ENCODE measurements at places on chromosomes 5 and 9.

- no peak overlapping the region for H3K27ac ChIP-seq
- H3K4me3 ChIP-seq, result no peak overlapping the region
- peaks cover 19% of the 10 kb centered on the region for H3K4me1 ChIP-seq
- H3K27me3 ChIP-seq, result no peaks in the 10 kb centered on the region
These were observed 55.1 kb upstream of the MOCS2 start for GRCh38 chr5:53164478-53165165.

DNA sequence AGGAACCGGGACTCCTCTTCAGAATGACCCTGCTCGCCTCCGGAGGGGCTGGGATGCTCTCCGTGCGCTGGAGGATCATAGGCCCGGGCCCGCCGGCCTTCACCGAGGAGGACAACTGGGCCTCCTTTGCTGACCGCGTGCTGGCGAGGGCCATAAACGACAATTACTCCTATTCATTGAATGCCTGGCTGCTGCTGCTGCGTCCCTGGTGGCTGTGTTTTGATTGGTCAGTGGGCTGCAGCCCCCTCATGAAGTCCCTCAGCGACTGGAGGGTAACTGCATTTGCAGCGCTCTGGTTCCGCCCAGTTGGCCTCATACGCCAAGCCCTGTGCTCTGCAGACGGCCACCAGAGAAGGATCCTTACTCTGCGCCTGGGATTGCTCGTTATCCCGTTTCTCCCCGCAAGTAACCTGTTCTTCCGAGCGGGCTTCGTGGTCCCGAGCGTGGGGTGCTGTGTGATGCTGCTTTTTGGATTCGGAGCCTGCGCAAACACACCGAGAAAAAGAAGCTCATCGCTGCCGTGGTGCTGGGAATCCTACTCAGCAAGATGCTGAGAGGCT is 16.6 kb downstream of the OR2V1 start:
- H3K36me3 ChIP-seq, result no peaks in the 10 kb centered on the region
- peak overlapping the region; percentile 40 for H3K4me3 ChIP-seq
- H3K4me1 ChIP-seq, result no peaks in the 10 kb centered on the region
- no peak overlapping the region for H3K27ac ChIP-seq

DNA sequence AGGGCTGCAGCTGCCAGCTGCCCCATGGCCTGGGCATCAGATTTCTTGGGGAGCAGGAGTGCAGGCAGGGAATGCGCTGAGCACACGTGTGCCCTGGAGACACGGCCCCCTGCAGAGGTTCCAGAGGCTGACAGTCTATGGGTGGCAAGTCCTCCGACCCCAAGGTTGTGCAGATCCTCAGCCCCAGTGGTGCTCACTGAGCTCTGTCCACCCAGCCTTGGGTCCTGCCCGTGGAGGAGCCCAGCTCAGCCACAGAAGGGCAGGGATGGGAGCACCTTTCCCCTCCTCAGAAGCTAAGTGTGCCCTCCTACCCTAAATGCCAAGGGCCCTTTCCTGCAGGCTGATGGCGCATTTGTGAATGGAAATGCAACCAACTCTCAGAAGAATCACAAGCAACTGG is 341.0 kb downstream of the IRX2 start:
- no peaks in the 10 kb centered on the region for H3K4me1 ChIP-seq
- no peak overlapping the region for H3K27ac ChIP-seq
- no peaks in the 10 kb centered on the region for H3K36me3 ChIP-seq
- H3K27me3 ChIP-seq, result peaks cover 63% of the 10 kb centered on the region

DNA sequence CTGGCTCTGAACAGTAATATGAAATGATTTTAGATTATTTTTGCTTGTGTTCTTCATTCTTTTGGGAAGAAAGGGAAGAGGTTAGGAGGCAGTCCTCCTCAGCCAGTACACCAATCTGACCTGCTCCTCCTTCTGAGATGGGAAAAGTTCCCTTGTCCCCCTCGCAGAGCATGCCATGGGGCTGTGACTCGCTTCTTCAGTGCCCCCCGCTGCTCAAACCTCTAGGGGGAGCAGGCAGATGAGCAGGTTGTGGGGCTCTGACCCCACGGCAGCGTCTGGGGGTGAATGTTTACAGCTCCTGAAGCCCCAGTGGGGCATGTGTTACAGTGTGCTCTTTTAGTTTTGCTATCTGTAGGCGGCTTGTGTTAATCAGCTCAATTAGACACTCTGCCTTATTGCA is 50.9 kb upstream of the KLF9 start:
- H3K36me3 ChIP-seq, result no peaks in the 10 kb centered on the region
- H3K4me3 ChIP-seq, result no peak overlapping the region
- no peak overlapping the region for H3K27ac ChIP-seq
- peaks cover under 1% of the 10 kb centered on the region for H3K4me1 ChIP-seq
- H3K27me3 ChIP-seq, result no peaks in the 10 kb centered on the region

- no peak overlapping the region for H3K4me3 ChIP-seq
- peaks cover 18% of the 10 kb centered on the region for H3K4me1 ChIP-seq
- no peak for DNase-seq
- no peaks in the 10 kb centered on the region for H3K36me3 ChIP-seq
- no peak overlapping the region for H3K27ac ChIP-seq
- H3K27me3 ChIP-seq, result no peaks in the 10 kb centered on the region
These were observed 125.2 kb downstream of the EDIL3 start for GRCh38 chr5:84259283-84260045.

DNA sequence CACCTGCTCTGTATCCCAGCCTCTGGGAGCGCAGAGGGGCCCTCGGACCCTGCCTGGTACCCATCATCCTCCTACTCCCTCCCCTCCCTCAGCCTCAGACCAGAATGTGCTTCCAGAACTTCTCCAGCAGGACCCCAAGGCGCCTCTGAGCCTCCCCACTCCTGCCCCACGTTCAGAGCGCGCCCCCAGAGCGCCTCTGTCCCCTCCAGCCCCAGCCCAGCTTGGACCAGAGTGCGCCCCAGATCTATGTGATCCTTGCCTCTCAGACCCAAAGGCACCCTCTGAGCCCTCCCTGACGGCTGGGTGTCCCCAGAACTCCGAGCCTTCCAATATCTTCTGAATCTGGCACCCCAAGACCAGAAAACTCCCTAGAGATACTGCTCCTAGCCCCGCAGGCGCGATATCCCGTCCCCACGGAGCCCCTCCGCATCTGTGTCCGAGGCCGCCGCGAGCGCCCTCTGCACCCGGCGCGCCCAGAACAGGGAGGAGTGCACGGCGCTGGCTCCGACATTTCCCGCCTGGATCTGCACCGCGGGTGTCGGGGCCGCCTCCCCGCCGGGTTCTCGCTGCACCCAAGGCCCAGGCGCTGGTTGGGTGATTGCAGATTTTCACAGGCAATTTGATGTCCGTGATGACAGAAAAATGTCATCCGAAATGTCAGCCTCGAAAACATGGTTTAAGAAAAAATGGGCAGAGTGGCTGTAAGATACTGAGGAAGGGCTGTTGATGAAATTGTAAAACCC is 522 bp downstream of the BHMT start:
- H3K36me3 ChIP-seq, result peaks cover 1% of the 10 kb centered on the region
- H3K4me1 ChIP-seq, result peaks cover 13% of the 10 kb centered on the region
- DNase-seq, result no peak
- H3K27me3 ChIP-seq, result peaks cover 91% of the 10 kb centered on the region
- H3K27ac ChIP-seq, result no peak overlapping the region
- peak overlapping the region; percentile 48 for H3K4me3 ChIP-seq

DNA sequence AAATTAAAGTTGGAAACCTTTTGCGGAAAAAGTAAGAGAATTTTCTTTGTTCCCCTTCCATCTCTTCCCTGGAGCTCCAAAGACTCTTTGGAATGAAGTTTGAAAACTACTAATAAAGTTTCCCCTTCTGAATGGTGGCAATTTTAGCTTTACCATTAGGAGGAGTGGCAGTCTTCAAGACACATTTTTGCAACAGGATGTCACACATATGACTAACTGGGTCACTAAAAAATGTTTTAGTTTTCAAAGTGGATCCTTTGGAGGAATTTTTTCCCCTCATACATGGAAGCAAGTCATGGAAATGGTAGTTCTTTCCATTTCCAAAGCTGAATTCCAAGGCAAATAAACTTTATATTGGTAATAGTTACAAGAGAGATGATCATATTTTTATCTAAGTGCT is 15.6 kb downstream of the FBXO4 start:
- no peaks in the 10 kb centered on the region for H3K27me3 ChIP-seq
- no peak for DNase-seq
- peaks cover 9% of the 10 kb centered on the region for H3K4me1 ChIP-seq
- H3K36me3 ChIP-seq, result no peaks in the 10 kb centered on the region
- H3K4me3 ChIP-seq, result no peak overlapping the region

DNA sequence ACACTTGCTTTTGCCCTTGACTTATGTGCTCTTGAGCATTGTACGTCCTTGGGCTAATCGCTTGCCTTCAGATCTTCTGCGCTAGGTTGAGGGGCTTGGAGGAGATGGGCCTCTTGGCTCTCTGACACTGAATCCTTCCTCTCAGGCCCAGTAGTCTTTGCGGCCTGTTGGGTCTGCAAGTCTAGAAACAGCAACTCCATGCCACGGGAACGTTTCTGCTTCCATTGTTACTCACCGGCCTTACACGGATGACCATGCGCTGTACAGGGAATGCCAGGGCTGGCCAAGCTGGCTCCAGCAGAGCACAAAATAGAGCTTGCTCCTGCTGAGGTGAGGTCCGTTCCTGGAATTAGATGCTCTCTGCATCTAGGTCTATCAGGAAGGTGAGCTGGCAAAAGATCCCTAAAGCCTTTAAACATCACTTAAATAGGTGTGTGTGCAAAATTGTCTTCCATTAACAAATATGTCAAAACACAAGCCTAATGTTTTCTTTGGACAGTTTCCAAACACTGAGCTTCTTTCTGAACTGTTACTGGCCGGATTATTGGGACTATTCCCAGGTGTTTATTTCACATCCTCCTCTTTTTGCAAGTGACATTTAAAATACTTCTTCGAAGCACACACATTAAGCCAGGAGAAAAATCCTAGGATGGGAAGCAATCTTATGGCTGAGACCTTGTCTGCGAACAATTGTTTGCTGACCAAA is 29.7 kb downstream of the DAPK1 start:
- peaks cover 44% of the 10 kb centered on the region for H3K4me1 ChIP-seq
- H3K27ac ChIP-seq, result peak overlapping the region; percentile 48
- no peaks in the 10 kb centered on the region for H3K27me3 ChIP-seq
- peaks cover 22% of the 10 kb centered on the region for H3K36me3 ChIP-seq
- DNase-seq, result no peak

- no peak overlapping the region for H3K27ac ChIP-seq
- H3K27me3 ChIP-seq, result no peaks in the 10 kb centered on the region
- peaks cover 2% of the 10 kb centered on the region for H3K36me3 ChIP-seq
- DNase-seq, result no peak
These were observed 99.9 kb downstream of the TTC39B start for GRCh38 chr9:15206903-15207696.

GRCh38 chr9:130860458-130861316 is 25.6 kb downstream of the ABL1 start:
- H3K4me3 ChIP-seq, result no peak overlapping the region
- peaks cover 31% of the 10 kb centered on the region for H3K4me1 ChIP-seq
- H3K27me3 ChIP-seq, result no peaks in the 10 kb centered on the region
- H3K27ac ChIP-seq, result peak overlapping the region; percentile 84

DNA sequence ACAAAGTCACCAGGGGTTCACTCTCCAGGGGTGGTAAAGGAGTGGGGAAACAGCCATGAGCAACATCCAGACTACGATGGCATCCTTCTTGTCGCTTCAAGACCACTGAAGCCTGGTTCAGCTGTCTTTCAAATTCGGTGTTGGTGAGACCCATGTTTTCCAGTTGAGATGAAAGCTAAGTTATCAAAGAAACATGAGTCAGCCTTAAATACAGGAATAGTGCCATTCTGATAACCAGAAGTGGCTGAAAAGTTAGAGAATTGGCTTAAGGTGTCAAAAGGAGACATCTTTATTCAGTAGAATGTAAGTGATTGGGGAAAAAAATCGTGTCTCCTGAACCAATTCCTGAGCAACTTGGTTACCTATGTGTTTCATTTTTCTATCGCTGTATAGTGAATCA is 7.0 kb upstream of the CARD19 start:
- no peak overlapping the region for H3K4me3 ChIP-seq
- no peaks in the 10 kb centered on the region for H3K27me3 ChIP-seq
- no peak overlapping the region for H3K27ac ChIP-seq
- DNase-seq, result no peak

DNA sequence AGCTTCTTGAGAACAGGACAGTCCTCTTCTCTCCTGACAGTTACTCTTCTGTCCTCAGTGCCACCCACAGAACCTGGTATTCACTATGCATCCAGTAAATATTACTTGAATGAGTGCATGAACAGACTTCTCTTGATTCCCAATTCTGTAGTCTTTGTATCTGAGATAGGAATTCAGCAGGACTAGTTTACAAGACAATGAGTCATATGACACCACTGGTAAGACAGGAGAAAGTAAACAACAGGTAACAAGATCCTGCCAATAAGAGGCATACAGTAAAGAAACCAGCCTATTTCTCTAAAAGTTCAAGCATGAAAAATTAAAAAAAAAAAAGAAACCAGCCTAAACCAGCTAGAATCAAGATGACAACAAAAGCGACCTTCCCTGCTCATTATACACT is 6.2 kb downstream of the ZNF883 start:
- no peaks in the 10 kb centered on the region for H3K4me1 ChIP-seq
- H3K27me3 ChIP-seq, result no peaks in the 10 kb centered on the region
- no peak overlapping the region for H3K27ac ChIP-seq
- H3K4me3 ChIP-seq, result no peak overlapping the region

DNA sequence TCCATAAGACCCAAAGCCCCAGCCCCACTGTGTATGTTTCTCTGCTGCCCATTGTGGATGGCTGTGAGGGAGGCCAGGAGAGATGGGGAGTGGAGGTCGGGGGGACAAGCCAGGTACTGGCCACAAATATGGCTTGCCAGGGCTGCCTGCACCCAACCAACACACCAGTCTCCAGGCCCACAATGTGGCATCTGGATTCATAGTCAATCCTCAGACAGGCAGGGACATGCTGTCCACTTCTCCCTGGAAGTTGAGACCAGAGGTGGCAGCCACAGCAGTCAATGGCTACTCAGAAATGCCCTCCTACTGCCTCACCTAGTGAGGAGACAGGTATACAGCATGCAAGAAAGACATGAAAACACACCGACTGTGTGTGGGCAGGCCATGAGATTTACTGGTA is 61.2 kb upstream of the SLC25A51 start:
- no peaks in the 10 kb centered on the region for H3K27me3 ChIP-seq
- H3K27ac ChIP-seq, result peak overlapping the region; percentile 87
- peaks cover 40% of the 10 kb centered on the region for H3K4me1 ChIP-seq
- peaks cover 4% of the 10 kb centered on the region for H3K36me3 ChIP-seq
- no peak for DNase-seq
- no peak overlapping the region for H3K4me3 ChIP-seq

DNA sequence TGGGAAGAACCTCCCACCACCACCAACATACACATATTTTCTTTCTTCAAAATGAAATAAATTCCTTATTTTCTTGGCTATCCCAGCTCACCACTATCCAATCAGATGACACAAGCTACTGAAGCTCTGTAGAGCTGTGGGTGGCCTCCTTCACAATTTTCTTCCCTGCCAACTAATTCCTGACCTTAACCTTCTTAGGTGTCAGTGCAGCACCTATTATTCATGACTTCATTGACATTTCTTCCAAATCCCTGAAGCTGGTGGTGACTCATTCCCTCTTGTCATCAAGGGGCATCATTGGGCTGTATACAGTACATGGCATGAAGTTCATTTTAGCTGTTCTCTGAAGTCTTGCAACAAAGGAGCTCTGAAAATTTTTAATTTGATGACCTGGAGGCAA is 42.0 kb upstream of the ADRA1B start:
- H3K36me3 ChIP-seq, result no peaks in the 10 kb centered on the region
- no peak overlapping the region for H3K4me3 ChIP-seq
- no peak overlapping the region for H3K27ac ChIP-seq
- H3K27me3 ChIP-seq, result peaks cover 6% of the 10 kb centered on the region

Measured in mesothelial cell of epicardium (in vitro differentiated cells).